ENCODE measurements at places on chromosomes 7 and 10.

DNA sequence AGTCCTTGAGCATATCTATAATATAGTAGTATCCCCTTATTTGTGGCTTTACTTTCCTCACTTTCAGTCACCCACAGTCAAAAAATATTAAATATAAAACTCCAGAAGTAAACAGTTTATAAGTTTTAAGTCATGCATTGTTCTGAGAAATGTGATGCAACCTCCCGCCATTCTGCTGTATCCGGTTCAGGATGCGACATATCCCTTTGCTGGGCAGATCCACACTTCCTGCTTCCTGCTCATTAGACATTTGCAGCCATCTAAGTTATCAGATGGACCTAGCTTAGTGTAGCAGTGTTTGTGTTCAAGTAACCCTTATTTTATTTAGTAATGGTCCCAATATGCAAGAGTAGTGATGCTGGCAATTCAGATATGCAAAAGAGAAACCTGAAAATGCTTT is 38.9 kb upstream of the BMS1 start:
- DNase-seq, result no peak

DNA sequence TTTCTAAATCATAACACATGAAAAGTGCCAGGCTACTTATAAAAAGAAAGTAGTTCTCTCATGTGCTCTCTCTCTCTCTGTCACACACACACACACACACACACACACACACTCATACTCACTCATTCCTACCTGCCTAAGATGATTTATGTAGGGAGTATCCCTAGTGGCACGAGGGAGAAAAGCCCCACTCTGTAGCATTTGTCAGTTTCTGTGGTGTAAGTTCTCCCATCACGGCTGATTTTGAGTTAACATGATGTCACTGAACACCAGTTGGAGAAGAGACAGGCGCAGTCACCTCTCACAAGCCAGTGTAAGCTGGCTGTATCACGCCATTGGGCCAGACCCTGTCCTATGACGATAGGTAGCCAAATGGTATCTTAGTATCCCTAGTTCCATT is 395.4 kb downstream of the SFMBT2 start:
- no peak for DNase-seq

DNA sequence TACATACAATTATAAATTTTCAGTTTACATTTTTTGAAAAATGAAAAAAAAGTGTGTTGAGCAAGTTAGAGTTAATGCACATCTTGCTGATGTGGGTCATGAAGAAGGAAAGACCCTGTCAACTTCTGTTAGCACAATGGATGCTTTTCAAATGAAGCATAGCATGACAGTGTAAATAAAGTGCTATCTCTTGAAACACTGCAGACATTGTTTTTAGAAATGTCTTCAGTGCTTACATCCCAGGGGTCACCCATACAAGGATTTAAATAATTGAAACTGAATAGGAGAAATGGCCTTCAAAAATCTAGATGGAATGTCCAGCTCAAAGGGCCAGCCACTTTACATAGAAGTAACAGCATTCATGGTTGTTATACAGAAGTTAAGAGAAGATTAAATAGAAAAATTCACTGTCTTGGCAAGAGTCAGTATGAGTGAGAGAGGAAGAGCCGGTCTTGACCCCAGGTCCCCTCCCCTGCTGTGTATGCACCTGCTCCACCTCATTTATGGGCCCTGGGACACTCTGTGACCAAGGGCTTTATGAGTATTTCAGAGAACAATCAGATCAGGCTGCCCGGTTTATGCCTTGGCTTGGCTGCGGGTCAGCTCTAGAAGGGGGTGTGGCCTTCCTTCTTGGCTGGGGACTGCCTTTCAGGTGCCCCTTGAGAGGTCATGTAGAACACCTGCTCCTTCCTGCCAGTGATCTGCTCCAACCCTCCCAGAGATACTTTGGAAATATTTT is 237.7 kb upstream of the TMEM72 start:
- no peak for DNase-seq

GRCh38 chr10:126904818-126905701 is at the start of gene DOCK1:
TSS of gene DOCK1 (plus strand) at chr10:126905428. CDS start at chr10:126905518, 90 bp downstream.
- peak; percentile 63 for DNase-seq

GRCh38 chr10:132193907-132194552 is 7.3 kb downstream of the DPYSL4 start:
- DNase-seq, result peak; percentile 12

DNA sequence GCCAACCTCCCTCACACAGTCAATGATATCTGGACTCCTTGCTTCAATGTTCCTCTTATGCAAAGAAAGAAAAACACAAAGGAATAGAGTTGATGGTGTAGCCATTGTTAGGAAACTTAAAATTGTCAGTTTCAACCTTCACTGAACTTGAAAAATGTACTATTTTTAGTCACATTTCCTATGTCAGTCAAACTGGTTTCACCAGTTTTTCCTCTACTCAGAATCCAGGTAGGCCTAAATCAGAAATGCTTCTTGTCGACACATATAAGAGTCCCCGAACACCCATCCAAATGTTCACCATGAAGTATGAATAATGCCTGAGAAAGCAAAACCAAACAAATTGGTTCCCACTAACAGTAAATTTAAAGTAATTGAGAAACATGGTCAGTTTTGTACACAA is 42.4 kb upstream of the ZMYND11 start:
- DNase-seq, result no peak

DNA sequence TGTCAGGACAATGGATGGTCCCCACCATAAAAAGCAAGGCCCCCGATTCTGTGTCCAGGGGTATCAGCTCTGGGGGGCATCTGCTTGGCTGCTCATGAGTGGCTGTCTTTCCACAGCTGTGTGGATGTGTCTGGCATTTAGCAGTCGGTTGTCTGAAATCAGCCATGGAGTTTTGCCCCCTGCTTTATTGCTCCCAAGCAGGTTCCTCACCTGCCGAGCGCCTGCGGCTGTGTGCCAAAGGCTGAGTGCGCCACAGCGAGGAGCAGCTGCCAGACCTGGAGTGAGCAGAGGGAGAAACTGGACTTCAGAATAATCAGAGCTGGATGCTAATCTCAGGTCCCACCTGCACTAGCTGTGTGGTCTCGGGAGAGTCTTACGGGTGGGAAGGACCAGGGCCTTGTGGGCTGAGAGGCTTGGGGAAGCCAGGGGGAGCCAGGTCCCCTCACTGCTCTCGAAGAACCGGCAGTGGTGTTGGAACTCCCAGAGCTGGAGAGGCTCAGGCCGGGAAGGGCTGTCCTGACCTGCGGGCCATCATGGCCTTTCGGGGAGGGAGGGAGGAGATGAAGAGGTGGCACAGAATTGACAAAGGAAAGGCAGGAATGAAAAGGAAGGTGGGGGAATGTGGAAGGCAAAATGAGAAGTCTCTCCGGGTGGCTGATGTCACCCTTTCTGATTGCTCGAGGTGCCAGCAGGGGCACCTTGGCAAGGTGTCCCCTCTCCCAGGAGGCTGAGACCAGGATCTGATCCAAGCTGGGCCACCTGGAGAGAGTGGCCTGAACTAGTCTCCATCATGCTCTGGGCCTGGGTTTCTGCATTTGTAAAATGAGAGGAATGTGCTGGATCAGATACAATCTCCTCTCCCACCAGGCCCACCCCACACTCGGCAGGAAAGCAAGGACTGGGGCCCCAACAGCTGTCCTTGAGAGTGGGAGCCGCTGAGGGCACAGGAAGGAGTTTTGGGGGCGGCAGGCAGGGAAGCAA is 30.2 kb upstream of the LEP start:
- DNase-seq, result no peak

DNA sequence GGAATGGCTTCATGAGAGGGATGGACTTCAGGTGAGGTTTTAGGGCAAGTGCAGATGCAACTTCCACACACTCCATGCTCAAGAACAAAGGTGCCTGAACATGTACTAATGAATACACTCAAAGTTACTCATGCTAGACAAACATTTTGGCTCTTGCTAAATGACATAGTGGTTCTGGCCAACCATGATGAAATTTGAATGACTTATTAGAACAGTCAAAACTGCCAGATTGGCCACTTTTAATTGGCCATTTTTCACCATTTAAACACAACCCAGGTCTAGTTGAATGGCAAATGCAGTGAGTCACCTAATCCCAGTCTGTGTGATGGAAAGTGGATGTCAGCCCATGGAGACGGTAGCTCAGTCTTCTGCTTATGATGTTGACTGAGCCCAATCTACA is 4.9 kb upstream of the PTPRN2 start:
- DNase-seq, result no peak

DNA sequence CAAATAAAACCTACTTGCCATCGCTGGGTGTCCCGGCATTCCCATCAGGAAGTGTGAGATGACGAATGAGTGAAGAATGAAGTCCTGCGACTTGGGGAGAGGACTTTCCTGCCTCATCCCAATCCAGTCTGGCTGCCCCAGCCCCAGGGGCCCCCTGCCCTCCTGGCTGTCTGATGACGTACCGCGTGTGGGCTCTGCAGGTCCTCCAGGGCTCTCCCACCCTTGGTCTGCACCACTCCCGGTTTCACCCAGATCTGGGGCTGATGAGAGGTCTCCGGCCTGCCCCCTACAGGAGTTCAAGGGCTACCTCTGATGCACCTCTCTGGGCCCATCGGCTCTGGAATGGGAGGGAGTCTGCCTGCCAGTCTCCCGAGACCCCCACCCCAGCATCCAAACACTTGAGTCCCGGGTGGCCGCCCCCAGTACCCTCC is 9.8 kb downstream of the ATP6V1F start:
- no peak for DNase-seq

GRCh38 chr10:131722525-131723264 is 178.1 kb upstream of the PPP2R2D start:
- DNase-seq, result no peak

DNA sequence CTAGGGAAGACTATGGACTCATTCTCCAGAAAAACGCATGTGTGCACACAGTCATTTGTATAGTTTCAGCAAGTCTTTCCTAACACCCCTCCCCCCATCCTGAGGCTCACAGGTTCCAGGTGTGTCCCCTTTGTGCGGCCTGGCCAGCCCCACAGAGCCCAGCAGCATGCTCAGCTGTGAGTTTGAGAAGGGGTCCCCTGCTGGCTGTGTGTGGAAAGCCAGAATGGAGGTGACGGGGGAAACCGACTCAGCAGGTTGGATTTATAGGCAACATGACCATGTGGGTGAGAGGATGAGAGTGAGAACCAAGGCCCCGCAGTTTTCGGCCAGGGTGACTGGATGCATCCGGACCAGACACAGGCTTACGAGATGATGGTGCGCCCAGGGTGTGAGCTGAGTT is 9.9 kb downstream of the PTPRE start:
- no peak for DNase-seq

DNA sequence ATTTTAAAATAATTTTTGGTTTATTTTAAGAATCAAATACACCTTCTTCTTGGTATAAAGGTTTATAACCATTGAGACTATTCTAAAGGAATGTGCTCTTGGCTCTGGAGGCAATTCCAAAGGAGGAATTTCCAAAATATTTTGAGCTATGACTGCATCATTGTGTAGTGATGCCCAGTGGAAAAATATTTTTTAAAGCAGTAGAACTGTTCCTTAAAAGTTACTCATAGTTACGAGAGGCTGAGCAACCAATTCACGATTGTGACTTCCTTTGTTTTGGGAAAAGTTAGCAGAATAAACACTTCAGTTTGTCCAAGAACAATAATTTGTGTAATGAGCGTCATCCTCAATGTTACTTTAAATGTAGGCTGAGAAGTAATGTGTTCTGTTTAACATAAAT is 233.6 kb downstream of the BAMBI start:
- DNase-seq, result no peak

- no peak for DNase-seq
Measured at GRCh38 chr7:1447112-1447511, 12.2 kb downstream of the MICALL2 start.

- DNase-seq, result peak; percentile 55
Measured at GRCh38 chr7:94064541-94065191, 60.5 kb upstream of the BET1 start.

DNA sequence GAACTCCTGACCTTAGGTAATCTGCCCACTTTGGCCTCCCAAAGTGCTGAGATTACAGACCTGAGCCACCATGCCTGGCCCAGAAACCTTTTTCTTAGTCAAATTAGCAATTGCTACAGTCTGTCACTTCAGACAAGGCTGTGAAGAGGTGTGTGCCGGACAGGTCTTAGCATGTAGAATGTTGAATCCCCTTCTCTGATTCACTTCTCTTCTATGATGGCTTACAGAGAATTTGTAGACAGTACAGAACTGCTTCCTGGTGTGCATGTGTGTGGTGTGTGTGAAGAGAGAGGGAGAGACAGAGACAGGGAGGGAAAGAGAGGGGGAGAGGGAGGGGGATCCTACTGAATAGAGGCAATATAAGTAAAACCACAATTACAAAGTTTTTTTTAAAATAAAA is 150.4 kb downstream of the PARD3 start:
- no peak for DNase-seq

- peak; percentile 30 for DNase-seq
Measured at GRCh38 chr7:23431702-23432199, 38.5 kb downstream of the IGF2BP3 start.

DNA sequence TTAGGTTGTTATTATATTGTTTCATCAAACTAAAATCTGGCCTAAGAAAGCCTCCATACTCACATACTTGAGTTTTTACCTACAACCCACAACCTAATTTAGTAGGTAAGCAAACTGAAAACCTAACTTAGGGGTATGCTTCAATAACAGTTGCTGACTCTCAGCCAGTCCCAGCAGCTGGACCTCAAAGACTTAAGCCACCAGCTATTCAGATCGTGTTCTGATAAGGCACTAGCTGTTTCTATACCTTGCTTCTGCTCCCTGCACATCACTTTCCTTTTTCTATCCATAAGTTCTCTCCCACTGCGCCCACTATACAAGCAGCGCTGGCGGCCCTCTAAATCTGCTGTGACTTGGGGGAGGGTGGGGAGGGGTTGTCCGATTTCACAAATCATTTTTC is 42.3 kb downstream of the SUGCT start:
- DNase-seq, result no peak

GRCh38 chr7:149286811-149287400 is 24.9 kb downstream of the ZNF783 start:
- no peak for DNase-seq

GRCh38 chr10:132586739-132587138 is 49.2 kb downstream of the INPP5A start:
- DNase-seq, result no peak
